NCI-H510A (cell line): ENCODE measurements at places on chromosomes 6 and 20.

DNA sequence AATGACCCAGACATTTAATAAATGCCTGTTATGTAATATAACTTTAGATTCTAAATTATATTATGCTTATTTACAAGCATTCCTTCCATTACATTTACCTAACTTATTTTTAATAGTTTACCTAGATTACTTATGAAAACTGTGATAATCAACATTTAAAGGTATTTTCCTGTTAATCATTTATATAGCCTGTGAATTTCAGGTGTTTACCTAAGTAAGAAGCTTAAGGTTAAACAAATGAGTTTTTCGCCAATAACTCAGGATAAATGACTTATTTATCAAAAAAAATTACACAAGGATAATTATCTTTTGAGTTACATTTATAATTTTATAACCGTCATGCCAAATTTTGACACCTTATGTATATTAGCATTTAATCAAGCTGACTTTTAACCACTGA is 35.5 kb downstream of the UBD start:
- DNase-seq, result no peak

DNA sequence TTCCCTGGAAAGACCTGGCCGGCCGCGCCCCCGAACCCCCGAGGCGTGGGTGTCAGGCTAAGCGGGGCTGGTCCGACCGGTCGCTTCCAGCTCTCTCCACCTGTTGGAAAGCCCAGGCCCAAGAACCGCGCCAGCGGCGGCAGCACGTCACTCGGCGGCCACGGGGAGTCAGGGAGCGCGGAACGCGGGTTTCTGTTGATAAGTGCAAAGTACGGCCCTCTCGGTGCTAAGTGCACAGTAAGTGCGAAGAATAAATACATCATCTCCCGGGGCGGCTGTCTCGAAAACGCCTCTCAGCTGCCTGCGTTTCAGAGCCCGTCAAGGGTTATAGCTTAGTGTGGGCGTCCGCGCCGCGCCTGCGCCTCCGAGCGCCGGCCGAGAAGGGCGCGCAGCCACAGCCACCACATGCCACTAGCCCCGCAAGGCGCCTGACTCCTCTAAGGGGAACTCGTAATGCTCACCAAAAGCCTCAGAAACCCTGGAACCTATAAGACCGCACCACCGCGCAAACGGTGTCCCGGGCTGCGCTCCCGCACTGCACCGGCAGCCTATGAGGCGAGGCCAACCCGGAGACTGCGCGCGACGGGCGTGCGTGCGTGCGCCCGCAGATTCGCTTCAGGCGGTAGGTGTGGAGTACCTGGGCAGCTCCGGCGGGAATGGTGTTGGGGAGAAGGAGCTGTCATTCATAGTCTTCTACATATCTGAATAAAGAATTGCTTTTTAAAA is 9.2 kb upstream of the TBX18 start:
- DNase-seq, result no peak

GRCh38 chr20:3796477-3797225 is 541 bp downstream of the CDC25B start:
- DNase-seq, result no peak

- no peak for DNase-seq
Observed at GRCh38 chr6:28003661-28004060, 46.6 kb downstream of the OR2B6 start.

DNA sequence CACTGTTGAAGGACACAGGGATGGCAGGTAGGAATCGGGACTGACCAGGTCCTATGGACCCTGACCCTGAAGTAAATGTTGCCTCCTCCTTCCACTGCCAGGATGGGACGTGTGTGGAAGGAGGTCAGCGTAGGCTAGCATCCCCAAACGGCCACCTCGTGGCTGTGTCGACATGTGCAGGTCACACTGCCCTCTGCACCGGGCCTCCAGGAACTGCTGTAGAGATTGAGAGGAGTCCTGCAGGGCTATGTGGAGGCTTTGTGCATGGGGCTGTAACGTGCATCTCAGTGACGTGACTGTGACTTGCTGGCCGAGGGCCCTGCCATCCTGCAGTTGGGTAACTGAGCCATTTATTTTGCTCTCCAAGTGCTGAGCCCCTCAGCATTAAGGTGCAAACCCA is 149.5 kb downstream of the PHACTR3 start:
- no peak for DNase-seq

DNA sequence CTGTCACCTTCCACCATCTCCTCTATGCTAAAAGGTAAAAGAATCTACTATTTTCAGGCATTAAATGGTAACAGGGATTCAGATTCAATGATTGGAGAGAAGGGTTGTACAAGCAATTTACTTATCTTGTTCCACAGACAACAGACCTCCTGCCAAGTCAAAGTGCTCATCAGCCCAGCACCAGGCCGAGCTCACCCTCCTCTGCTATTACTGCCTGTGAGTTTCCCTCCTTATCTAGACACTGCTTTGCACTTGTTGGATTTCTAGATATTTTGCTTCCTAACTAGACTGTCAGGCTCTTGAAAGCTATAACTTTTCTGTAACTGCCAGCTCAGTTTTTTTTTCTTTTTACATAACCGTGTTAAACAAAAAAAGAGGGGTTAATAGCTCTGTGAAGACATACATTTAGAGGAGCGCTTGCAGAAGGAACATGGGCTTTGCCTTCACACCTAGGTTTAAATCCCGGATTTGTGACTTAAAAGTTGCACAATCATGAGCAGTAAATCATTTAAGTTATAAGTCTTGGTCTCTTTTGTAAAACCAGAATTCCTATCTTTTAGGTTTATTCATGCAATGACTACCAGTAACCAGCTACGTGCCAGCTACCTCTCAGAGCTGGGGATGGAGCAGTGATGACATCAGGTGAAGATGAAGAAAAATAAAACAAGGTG is 1.1 kb upstream of the FAM162B start:
- no peak for DNase-seq

GRCh38 chr6:31419842-31420241 is 16.4 kb downstream of the MICA start:
- DNase-seq, result no peak

GRCh38 chr20:14604143-14604542 is 266.7 kb upstream of the FLRT3 start:
- DNase-seq, result no peak
